ENCODE measurements at places on chromosomes 2 and 18. TPM values are rescaled to one million over a fixed set of nuclear protein-coding genes. Genes with fewer than 3 reads are reported as not detected.
A peak's percentile ranks its signal among the peaks of the same experiment; 100 is the strongest.

The RAX gene
- not detected for total RNA-seq

The GLI2 gene
- 2.7 TPM for total RNA-seq

The PAX3 gene
- total RNA-seq: not detected

The DSG1 gene
- total RNA-seq: 28.3 TPM

- peaks cover 15% of the 10 kb centered on the region for H3K4me1 ChIP-seq
- no peak overlapping the region for H3K4me3 ChIP-seq
- H3K27me3 ChIP-seq: no peaks in the 10 kb centered on the region
- H3K36me3 ChIP-seq: no peaks in the 10 kb centered on the region
- H3K27ac ChIP-seq: no peak overlapping the region
- no peak for DNase-seq
Observed at GRCh38 chr2:28544405-28544921, 48.6 kb downstream of the PLB1 start.

DNA sequence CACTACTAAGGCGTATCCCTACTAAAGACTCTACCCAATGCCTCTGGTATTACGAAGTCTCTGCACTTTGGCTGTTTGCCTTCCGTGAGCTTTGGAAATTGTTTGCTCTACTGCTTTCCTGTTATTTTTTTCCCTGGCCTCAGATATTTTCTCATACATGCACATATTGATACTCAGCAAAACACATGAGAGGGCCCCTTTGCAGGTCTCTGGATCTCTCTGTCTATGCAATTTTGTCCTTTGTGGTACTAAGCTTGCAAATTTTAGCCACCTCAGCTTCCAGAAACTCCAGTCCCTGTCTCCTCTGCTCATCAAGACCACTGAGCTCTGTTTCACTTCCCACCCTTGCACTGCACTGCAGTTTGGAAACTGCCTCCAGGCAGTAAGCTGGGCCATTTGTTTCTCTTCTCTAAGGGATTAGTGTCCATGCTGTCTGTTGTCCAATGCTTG lies 46.6 kb downstream of the TAF1B start:
- H3K27ac ChIP-seq: no peak overlapping the region
- no peak overlapping the region for H3K4me3 ChIP-seq
- peaks cover 36% of the 10 kb centered on the region for H3K36me3 ChIP-seq
- H3K4me1 ChIP-seq: peaks cover 73% of the 10 kb centered on the region
- no peak for DNase-seq

DNA sequence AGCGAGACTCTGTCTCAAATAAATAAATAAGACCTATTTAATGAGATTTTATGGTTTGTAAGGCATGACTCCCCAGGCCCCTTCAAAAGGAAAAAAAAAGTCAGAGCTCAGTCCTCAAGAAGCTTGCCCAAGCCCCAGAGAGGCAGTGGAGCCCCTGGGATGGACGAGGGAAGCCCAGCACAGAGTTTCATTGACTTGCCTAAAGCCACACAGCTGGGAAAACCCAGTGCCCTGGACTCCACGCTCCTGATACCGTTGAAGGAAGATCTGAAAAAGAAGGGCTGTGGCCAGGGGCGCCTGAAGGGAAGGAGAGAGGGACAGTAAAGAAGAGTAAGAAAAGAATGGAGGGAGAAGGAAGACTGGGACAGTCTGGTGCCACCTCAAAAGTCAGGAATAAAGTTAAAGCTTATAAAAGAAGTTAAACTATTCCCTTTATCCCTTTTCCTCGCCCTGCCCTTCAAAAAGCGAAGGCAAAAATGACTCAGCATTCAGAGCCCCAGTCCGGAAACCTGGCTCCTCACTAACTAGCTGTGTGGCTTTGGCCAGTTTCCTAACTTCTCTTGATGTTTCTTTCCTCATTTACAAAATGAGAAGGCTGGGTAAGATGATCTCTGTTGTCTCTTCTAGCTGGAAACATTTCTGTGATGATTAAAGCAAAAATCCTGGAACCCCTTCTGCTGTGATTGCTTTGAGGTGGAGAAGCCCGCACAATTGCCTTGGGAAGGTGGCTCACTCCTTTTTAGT lies 46.7 kb downstream of the LYPD1 start:
- H3K36me3 ChIP-seq: no peaks in the 10 kb centered on the region
- peak overlapping the region; percentile 55 for H3K27ac ChIP-seq
- H3K4me1 ChIP-seq: no peaks in the 10 kb centered on the region
- H3K27me3 ChIP-seq: no peaks in the 10 kb centered on the region
- H3K4me3 ChIP-seq: no peak overlapping the region

DNA sequence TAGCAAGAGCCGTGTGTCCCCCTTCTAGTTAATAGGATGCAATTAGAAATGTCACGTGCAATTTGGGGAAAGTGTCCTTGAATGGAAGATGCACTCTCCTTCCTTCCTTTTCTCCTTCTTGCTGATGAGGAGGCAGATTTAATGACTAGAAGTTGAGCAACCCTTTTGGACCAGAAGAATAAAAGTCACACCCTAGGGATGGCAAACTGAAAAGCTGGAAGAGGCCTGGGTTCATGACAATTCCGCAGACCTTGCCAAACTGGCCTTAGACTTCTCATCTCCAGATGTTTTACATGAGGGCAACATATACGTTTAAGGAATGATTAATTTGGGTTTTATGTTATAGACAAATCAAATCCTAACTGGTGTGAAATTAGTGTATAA lies 38.6 kb upstream of the NCOA1 start:
- no peak overlapping the region for H3K27ac ChIP-seq
- no peaks in the 10 kb centered on the region for H3K36me3 ChIP-seq
- H3K4me3 ChIP-seq: peak overlapping the region; percentile 29
- H3K4me1 ChIP-seq: peaks cover 21% of the 10 kb centered on the region
- no peaks in the 10 kb centered on the region for H3K27me3 ChIP-seq
- no peak for DNase-seq

DNA sequence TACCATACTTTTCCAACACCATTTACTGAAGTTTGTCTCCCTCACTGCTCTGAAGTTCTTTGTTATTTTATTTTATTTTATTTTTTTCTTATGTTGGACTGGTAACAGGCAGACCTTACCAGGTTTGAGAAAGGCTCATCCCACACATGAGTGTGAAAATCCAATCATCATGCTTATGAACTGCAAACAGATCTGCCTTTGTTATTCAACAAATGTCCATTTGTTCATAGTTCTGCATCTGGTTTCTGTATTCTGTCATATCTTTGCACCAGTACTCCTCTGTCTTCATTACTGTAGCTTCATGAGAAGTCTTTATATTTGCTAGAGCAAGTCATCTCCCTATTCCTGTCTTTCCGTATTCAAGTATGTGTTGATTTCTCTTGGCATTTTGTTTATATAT lies 5.3 kb downstream of the RNU2-63P start:
- no peak overlapping the region for H3K27ac ChIP-seq
- H3K27me3 ChIP-seq: no peaks in the 10 kb centered on the region
- H3K4me1 ChIP-seq: no peaks in the 10 kb centered on the region
- H3K4me3 ChIP-seq: no peak overlapping the region
- H3K36me3 ChIP-seq: no peaks in the 10 kb centered on the region

- DNase-seq: no peak
- H3K4me1 ChIP-seq: no peaks in the 10 kb centered on the region
Observed at GRCh38 chr2:134738141-134738870, 19.5 kb upstream of the TMEM163 start.

DNA sequence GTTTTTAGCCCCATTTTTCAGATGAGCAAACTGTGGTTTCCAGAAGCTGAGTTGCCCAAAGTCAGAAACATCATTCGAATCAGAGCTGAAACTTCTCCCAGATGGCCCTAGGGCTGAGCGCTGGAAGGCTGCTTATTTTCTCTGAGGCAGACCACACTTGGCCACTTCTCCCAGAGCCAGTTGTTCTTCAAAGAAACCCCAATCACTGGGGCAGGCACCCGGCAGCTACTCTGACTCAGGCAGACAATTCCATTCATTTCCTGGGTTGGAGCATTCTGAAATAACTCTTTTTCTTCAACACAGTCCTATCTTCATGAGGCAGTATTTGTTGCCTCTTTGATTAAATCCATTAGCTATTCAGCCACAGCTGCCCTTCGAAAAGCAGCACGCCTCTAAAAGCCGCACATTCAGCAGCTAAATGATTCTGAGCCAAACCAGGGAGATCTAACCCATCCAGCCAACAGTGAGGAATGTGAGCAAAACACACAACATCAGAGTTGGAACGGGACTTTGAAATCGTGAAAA lies 40.9 kb downstream of the LRATD1 start:
- H3K27me3 ChIP-seq: no peaks in the 10 kb centered on the region
- no peaks in the 10 kb centered on the region for H3K36me3 ChIP-seq
- H3K4me1 ChIP-seq: no peaks in the 10 kb centered on the region
- H3K27ac ChIP-seq: no peak overlapping the region
- no peak for DNase-seq

DNA sequence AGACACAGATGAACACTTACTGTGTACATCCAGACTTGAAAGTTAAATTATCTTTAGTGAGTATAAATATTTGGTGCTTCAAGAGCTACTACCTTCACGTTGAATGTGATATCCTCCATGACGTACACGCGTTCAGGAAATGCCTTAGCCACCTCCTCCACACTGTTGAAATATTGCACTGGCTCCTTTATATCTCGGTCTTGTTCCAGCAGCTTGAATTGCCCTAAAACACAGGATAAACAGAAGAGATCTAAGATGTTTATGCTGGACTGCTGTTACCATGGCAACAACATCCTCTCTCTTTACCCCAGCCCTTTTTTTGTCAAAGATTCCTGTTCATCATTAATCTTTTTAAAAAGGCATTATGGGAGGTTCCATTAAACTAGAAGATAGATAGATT lies 120.3 kb downstream of the MEP1B start:
- H3K4me1 ChIP-seq: no peaks in the 10 kb centered on the region
- no peak for DNase-seq
- peak overlapping the region; percentile 40 for H3K27ac ChIP-seq
- H3K27me3 ChIP-seq: no peaks in the 10 kb centered on the region
- H3K4me3 ChIP-seq: no peak overlapping the region
- no peaks in the 10 kb centered on the region for H3K36me3 ChIP-seq

GRCh38 chr2:36356990-36357846 lies 1.6 kb downstream of the CRIM1 start:
- no peak for DNase-seq
- H3K27me3 ChIP-seq: no peaks in the 10 kb centered on the region
- no peaks in the 10 kb centered on the region for H3K36me3 ChIP-seq
- H3K4me1 ChIP-seq: peaks cover 18% of the 10 kb centered on the region
- H3K27ac ChIP-seq: peak overlapping the region; percentile 93
- peak overlapping the region; percentile 93 for H3K4me3 ChIP-seq

- no peaks in the 10 kb centered on the region for H3K36me3 ChIP-seq
- H3K27me3 ChIP-seq: no peaks in the 10 kb centered on the region
- no peak overlapping the region for H3K4me3 ChIP-seq
- H3K27ac ChIP-seq: peak overlapping the region; percentile 61
Observed at GRCh38 chr2:105576440-105577241, 168.1 kb upstream of the NCK2 start.

DNA sequence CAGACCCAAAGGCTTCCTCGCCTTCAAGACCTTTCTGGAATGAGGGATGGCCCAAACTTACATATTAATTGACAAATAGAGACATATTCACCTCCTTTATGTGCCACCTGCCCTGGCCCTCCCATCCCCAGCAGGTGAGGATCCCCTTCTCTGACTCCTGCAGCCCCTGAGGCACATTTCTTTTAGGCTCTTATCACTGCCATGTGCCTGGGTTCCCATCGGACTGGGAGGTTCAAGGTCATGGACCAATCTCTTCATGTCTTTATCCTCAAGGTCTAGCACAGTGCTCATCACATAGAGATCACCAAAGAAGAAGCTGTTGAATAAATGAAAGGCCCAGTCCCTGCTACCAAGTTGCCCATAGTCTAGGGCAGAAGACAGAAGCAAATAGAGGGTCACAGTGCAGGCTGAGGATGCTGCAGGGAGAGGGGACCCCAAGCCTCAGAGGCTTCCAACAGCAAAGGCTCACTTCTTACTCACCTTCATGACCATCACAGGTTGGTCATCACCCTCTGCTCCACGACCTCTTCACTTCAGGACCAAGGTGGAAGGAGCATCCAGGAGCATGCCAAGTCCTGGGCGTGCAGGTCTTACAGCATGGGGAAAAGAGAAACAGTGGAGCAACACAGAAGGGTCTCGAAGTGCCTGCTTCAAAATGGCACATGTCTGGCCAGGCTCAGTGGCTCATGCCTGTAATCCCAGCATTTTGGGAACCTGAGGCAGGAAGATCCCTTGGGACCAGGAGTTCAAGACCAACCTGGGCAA lies 193.9 kb downstream of the SMAD2 start:
- no peak for DNase-seq
- no peak overlapping the region for H3K4me3 ChIP-seq
- no peak overlapping the region for H3K27ac ChIP-seq
- H3K27me3 ChIP-seq: no peaks in the 10 kb centered on the region

GRCh38 chr2:204849892-204850291 lies 304.6 kb downstream of the PARD3B start:
- DNase-seq: no peak
- no peaks in the 10 kb centered on the region for H3K27me3 ChIP-seq
- H3K4me3 ChIP-seq: no peak overlapping the region
- no peaks in the 10 kb centered on the region for H3K36me3 ChIP-seq

- DNase-seq: no peak
- no peak overlapping the region for H3K27ac ChIP-seq
- H3K27me3 ChIP-seq: no peaks in the 10 kb centered on the region
- H3K4me1 ChIP-seq: no peaks in the 10 kb centered on the region
- H3K36me3 ChIP-seq: no peaks in the 10 kb centered on the region
- no peak overlapping the region for H3K4me3 ChIP-seq
Observed at GRCh38 chr18:75923169-75923568, 495.7 kb upstream of the SMIM21 start.

GRCh38 chr2:227150222-227150936 lies 13.6 kb downstream of the COL4A4 start:
- DNase-seq: no peak
- no peak overlapping the region for H3K4me3 ChIP-seq
- H3K27ac ChIP-seq: no peak overlapping the region
- no peaks in the 10 kb centered on the region for H3K4me1 ChIP-seq

Measured in esophagus squamous epithelium (tissue), 5 donors.